ENCODE measurements at places on chromosomes 7 and 10. TPM values are rescaled to one million over a fixed set of nuclear protein-coding genes. Genes with fewer than 3 reads are reported as not detected.

DNA sequence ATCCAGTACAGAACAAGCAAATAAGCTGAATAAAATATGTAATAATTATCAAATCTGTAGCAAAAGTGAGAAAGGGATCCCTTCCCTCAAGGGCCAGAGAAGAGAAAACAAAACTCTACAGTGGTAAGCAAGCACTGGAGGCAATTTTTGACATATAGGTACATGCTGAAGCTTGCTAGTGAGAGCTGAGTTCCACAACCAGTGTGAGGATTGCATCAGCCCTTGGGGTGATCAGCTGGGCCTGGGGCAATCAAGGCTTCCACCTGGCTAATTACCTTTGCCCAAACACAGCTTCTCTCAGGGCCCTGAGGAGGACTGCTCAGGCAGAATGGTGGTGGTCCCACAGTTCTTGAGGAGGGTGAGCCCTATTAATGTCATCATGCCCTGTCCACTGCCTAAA, 134.4 kb upstream of the DLX6 start:
- H3K4me1 ChIP-seq: no peaks in the 10 kb centered on the region
- H3K36me3 ChIP-seq: no peaks in the 10 kb centered on the region
- H3K27ac ChIP-seq: no peak overlapping the region
- DNase-seq: no peak

GRCh38 chr10:131480861-131481260, 169.3 kb upstream of the TCERG1L start:
- no peaks in the 10 kb centered on the region for H3K36me3 ChIP-seq
- H3K4me3 ChIP-seq: no peak overlapping the region
- no peaks in the 10 kb centered on the region for H3K27me3 ChIP-seq
- no peaks in the 10 kb centered on the region for H3K4me1 ChIP-seq
- no peak for DNase-seq

- peaks cover 39% of the 10 kb centered on the region for H3K36me3 ChIP-seq
- H3K4me3 ChIP-seq: no peak overlapping the region
- H3K4me1 ChIP-seq: no peaks in the 10 kb centered on the region
- no peaks in the 10 kb centered on the region for H3K27me3 ChIP-seq
These were observed 31.3 kb downstream of the PLAC9 start for GRCh38 chr10:80163741-80164341.

DNA sequence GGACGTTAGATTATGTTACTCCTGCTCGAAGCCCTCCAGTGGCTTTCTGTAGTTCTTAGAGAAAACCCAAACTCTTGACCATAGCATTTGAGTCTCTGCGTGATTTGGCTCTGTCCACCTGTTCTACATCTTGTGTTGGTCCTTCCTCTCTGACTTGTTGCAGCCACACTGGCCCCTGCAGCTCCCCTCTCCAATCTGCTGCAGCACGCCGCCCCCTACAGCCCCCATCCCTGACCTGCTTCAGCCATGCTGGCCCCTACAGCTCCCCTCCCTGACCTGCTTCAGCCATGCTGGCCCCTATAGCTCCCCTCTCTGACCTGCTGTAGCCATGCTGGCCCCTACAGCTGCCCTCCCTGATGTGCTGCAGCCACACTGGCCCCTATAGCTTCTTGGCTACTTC, 29.2 kb downstream of the TRRAP start:
- no peak overlapping the region for H3K27ac ChIP-seq
- no peak overlapping the region for H3K4me3 ChIP-seq
- peaks cover 83% of the 10 kb centered on the region for H3K36me3 ChIP-seq
- no peaks in the 10 kb centered on the region for H3K27me3 ChIP-seq
- H3K4me1 ChIP-seq: no peaks in the 10 kb centered on the region

- no peak overlapping the region for H3K27ac ChIP-seq
- H3K27me3 ChIP-seq: no peaks in the 10 kb centered on the region
- no peak overlapping the region for H3K4me3 ChIP-seq
- H3K4me1 ChIP-seq: no peaks in the 10 kb centered on the region
- DNase-seq: no peak
These were observed 21.4 kb downstream of the HKDC1 start for GRCh38 chr10:69241575-69241974.

- H3K4me1 ChIP-seq: peaks cover 29% of the 10 kb centered on the region
- no peak overlapping the region for H3K4me3 ChIP-seq
- no peak overlapping the region for H3K27ac ChIP-seq
- DNase-seq: no peak
- H3K36me3 ChIP-seq: no peaks in the 10 kb centered on the region
- H3K27me3 ChIP-seq: no peaks in the 10 kb centered on the region
These were observed 2.8 kb downstream of the RBM17 start for GRCh38 chr10:6091630-6092029.

- no peaks in the 10 kb centered on the region for H3K36me3 ChIP-seq
- no peaks in the 10 kb centered on the region for H3K27me3 ChIP-seq
- no peak overlapping the region for H3K4me3 ChIP-seq
- no peaks in the 10 kb centered on the region for H3K4me1 ChIP-seq
These were observed 152.5 kb downstream of the WDR37 start for GRCh38 chr10:1208366-1209311.

DNA sequence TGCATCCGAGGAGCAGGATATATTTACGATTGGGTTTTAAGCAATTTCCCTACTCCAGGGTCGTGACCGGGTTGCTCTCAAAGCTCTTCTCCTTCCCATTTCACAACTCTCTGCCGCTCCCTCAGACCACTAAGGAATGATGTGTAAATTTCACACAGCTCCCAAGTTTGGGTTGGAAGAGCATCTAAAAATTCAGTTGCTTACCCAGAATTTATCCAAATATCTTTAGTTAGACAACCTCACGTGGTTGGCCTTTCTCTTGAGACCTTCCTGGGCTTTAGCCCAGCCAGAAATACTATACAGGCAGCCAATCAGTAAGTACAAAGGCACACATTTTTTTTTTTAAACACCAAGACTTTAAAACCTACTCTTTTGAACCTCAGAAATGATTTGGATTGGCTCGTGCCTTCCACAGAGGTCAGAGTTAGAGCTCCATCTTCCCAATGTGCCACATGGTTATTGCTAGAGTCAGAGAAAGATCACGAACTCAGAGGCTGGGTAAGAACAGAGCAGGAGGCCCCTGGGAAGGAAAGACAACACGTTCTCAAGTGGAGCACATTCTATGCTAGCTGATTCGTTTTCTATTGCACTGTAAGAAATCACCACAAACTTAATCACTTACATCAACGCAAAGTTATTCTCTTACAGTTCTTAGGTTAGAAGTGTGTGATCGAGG, 335.4 kb upstream of the MGMT start:
- no peak overlapping the region for H3K27ac ChIP-seq
- no peaks in the 10 kb centered on the region for H3K27me3 ChIP-seq
- H3K36me3 ChIP-seq: no peaks in the 10 kb centered on the region

DNA sequence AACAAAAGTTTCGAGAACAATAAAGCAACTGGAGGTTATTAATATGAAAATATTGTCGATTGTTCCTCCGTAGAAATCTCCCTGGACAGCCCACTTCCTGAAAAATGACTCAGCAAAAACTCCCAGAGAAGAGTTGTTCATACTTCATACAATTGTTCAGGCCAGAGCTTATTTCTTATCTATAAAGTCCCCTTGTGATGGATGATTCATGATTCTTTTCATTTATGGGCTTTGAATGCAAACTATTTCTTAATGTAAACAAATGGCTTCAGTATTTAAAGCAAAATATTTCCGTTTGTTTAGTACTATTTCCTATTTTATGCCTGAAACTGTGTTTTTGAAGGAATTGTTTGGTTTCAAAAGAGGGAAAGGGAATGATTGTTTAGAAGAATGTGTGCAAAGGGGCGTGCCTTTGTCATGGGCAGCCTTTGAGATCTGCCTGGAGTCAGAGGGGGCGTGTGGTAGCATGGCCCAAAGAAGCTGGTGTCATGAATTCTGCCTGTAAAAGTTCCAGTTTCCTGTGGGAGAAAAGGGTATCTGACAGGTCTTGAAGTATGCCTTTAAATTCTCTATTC, 26.2 kb upstream of the EXOC6 start:
- peaks cover 11% of the 10 kb centered on the region for H3K4me1 ChIP-seq
- H3K27ac ChIP-seq: peak overlapping the region; percentile 41
- no peaks in the 10 kb centered on the region for H3K27me3 ChIP-seq
- no peak for DNase-seq
- no peaks in the 10 kb centered on the region for H3K36me3 ChIP-seq

DNA sequence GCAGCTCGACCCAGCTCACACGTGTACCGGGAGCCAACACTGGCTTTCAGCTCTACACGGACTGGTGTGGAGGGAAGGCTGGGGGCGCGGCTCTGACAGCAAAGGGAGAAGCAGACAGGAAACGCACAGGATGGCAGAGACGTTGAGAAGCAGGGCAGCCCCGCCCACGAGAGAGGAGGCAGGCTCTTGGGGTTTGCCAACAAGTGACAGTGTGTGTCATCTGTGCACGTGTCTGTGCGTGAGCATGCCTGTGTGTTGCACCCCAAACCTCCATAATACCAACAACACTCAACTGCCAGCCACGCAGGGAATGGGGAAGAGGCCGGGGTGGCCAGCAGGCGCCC, 64.4 kb upstream of the PDGFA start:
- H3K27ac ChIP-seq: no peak overlapping the region
- H3K27me3 ChIP-seq: no peaks in the 10 kb centered on the region
- H3K36me3 ChIP-seq: no peaks in the 10 kb centered on the region
- H3K4me3 ChIP-seq: no peak overlapping the region

DNA sequence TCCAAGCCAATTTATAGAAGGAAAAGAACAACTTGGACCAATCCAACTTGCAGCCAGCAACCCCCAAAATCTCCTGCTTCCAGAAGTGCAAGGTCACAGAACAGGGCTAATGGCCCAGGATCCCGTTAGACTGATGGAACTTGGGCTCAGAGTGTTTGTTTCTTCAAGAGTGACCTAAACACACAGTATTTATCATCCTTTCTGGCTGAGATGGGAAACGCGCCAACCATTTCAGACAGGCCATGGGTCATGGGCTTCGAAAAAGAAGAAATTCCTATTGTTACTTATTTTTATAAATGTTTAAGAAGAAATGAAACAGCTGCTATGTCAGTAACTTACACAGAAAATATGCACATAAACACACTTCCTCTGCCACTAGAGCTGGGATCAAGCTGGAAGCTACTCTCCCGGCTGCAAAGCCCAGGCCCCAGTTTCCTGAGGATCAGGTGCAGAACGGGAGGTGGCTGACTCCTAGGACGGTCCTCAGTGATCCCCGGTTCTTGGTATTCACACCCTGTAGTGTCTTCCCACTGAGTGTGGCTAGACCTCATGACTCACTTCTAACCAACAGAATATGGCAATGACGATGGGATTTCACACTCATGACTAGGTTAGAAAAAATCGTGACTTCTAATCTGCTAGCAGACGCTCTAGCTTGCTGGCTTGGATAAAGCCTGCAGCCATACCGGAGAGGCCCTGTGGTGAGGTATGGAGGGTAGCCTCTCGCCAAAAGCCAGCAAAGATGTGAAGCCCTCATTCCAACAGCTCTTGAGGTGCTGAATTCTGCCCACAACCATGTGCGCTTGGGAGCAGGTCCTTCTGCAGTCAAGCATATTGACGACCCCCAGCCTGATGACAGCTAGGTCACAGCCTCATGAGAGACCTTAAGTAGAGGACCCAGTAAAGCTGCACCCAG, 60.2 kb downstream of the CHST15 start:
- no peak overlapping the region for H3K4me3 ChIP-seq
- no peak for DNase-seq
- H3K36me3 ChIP-seq: peaks cover 26% of the 10 kb centered on the region
- no peaks in the 10 kb centered on the region for H3K27me3 ChIP-seq

GRCh38 chr7:159122276-159122675, 22.4 kb downstream of the VIPR2 start:
- no peaks in the 10 kb centered on the region for H3K36me3 ChIP-seq
- no peaks in the 10 kb centered on the region for H3K27me3 ChIP-seq
- H3K27ac ChIP-seq: no peak overlapping the region
- DNase-seq: no peak
- no peaks in the 10 kb centered on the region for H3K4me1 ChIP-seq
- H3K4me3 ChIP-seq: no peak overlapping the region

DNA sequence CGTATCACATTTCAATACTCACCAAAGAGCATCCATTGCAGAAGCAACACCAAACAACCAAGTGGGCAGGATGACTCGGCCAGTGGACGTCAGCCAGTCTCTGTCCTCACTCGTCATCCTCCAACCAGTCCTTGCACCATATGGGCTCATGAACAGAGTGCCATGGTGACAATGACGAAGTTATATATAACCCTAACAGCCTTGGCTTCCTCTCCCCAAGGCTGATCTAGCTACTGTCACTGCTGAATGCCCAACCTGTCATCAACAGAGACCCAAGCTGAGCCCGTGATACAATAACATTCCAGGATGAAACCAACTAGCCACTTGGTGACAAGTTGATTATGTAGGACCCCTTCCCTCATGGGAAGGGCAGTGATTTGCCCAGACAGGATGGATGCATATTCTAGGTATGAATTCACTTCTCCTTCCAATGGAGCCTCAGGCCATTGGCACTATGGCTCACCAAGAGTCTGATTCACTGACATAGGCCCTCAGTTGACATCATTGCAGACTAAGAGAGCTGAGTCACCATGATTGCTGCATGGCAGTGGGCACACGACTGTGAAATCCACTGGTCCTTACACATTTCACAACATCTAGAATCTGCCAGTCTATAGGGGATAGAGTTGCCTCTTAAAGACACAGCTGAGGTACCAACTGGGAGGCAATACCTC, 26.3 kb upstream of the PPIF start:
- H3K27ac ChIP-seq: no peak overlapping the region
- DNase-seq: no peak
- H3K4me1 ChIP-seq: peaks cover 34% of the 10 kb centered on the region
- no peaks in the 10 kb centered on the region for H3K27me3 ChIP-seq

DNA sequence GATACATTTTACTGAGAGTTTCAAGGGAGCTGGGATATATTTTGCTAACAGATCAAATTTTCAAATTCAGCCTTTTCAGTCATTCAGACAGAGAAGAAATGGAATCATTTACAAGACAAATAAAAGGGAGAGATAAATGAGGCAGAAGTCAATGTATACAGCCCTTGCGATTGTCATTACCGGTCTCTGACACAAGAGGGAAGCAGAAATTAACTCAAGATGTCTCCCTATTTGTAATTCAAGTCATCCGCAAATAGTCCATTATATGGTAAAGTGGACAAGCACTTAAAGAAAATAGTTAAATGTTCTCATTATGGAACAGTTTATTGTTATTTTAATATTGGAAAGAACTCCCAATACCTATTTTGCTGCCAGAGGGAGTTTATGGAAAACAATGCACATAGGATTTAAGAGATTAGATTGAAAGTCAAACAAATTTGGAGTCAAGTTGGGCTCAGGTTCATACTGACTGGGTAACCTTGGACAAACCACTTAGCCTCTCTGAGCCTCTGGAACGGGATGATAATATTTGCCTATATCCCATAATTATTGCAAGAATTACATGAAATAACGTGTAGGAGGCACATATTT, 89.3 kb upstream of the PRKCQ start:
- no peak overlapping the region for H3K4me3 ChIP-seq

- no peak for DNase-seq
- H3K27me3 ChIP-seq: no peaks in the 10 kb centered on the region
- no peak overlapping the region for H3K27ac ChIP-seq
- H3K4me3 ChIP-seq: no peak overlapping the region
These were observed 451.8 kb downstream of the SEMA3D start for GRCh38 chr7:84735011-84735410.

The GNG11 gene
- total RNA-seq: 10.7 TPM

The MET gene
- 59.6 TPM for total RNA-seq

The RNF133 gene
- 2.3 TPM for total RNA-seq

The POM121C gene
- 33.8 TPM for total RNA-seq

The ANK3 gene
- total RNA-seq: 113 TPM

Measured in thyroid gland (tissue), 4 donors.